ENCODE measurements at places on chromosomes 6 and 20.

DNA sequence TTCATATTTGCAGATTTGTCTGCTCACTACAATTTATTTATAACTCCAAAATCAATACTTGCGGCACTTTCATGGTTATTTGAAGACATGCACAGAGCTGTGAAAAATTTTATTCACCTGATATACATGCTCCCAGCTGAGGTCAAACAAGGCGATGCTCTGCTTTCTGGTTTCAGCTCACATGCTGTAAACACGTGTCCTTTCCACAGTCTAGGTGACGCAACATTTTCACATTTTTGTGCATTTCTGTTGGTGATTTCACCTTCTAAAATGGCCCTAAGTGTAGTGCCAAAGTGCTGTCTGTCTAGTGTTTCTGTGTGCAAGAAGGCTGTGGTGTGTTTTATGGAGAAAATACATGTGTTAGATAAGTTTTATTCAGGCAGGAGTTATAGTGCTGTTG, 650.5 kb downstream of the RNF144B start:
- no peak for DNase-seq

GRCh38 chr6:32852844-32853540, 512 bp downstream of the TAP1 start:
- DNase-seq = no peak

DNA sequence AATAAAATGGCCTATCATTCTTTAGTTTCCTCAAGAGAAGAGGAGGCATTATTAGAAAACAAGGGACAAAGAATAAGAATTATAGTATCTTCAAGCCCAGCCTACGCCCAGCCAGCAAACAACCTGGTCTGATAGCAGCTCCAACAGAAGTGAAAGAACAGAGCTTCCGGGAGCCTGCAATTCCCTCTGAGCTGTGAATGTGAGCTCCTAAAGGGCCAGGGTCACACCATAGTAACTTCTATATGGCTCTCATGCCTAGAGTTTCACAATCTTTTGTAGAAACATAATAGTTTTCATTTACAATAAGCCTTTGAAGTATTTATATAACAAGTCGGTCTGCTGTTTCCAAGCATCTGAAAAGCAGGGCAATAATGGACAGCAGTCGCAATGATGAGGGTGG, 116.5 kb downstream of the SMLR1 start:
- no peak for DNase-seq

- DNase-seq = no peak
These were observed 305.4 kb downstream of the CDKAL1 start for GRCh38 chr6:20839630-20840029.

GRCh38 chr20:1324598-1325172, 4.3 kb downstream of the SDCBP2 start:
- no peak for DNase-seq

- DNase-seq = no peak
These were observed 51.3 kb downstream of the FAM120B start for GRCh38 chr6:170357812-170358211.

DNA sequence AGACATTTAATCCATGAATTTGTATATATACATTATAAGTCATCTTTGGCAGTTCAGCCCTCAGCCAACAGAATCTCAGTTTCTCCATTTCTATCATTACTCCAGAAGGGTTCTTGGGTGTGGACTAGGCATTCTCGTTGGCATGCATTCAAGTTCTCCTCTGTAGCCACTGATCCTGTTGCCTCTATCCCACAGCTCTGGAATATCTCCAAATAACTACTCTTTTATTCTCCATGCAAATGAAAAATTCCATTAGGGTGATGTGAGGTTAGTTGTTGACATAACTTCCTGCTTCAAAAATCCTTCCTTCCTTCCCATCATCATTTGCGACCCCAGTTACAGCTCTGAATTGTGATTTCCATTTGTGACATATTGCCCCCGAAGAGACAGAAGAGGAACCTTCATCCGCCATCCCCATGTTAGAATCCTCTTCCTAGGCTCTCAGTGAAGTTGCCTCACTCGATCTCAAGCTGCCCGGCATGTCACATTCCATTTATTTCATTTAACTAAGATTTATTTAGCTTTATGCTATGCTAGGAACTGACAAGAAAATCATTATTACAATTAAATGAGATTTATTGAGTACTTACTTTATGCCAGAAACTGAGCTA, 93.7 kb upstream of the EDN1 start:
- no peak for DNase-seq

DNA sequence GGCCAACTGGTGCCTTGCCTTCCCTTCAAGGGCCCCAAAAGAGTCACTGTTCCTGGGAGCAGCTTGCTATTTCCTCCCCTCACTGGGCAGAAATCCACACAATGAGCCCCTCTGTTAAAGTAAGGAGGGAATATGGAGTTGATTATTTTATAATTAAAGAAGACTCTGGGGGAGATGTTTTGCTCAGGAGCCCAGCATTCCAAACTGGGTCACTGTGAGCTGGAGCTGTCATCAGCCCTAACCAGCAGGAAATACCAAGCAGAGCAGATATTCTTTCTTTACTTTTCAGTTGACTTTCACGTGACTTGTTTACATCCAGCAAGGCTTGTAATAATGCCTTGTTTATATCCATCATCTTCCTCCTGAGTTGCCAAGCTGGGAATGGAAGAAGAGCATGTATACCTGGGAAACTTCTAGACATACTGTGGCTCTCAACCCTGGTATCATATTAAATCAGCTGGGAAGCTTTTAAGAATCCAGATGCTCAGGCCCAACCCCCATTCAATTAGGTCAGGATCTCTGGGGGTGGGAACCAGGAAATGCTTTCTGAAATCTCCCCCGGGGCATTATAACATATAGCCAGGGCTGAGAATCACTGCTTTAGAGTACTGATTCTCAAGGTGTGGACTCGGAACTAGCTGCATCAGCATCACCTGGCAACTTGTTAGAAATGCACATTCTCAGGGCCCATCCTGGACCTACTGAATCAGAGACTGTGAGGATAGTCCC, 175.6 kb upstream of the MYLIP start:
- no peak for DNase-seq

GRCh38 chr6:45886776-45887175, 128.9 kb downstream of the CLIC5 start:
- DNase-seq = no peak

DNA sequence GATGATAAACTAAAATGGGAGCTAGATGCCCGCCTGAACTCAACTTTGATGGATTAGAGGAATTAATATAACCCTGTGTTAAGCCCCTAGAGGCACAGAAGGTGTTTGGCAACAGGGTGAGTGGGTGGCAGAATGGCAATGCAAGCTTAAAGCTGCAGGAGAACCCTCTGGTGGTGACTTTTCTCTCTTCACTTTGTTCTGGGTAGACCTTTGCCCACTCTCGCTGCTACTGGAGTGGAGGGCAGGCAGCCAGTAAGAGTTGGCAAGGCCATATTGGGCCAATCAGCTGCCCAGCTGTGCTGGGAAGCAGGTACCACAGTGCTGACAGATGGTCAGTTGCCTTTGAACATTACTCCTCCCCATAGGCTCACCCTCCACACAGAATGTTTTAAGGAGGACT, 468.2 kb downstream of the MMUT start:
- DNase-seq = no peak

GRCh38 chr6:83702749-83703148, 6.2 kb downstream of the SNAP91 start:
- DNase-seq = no peak

DNA sequence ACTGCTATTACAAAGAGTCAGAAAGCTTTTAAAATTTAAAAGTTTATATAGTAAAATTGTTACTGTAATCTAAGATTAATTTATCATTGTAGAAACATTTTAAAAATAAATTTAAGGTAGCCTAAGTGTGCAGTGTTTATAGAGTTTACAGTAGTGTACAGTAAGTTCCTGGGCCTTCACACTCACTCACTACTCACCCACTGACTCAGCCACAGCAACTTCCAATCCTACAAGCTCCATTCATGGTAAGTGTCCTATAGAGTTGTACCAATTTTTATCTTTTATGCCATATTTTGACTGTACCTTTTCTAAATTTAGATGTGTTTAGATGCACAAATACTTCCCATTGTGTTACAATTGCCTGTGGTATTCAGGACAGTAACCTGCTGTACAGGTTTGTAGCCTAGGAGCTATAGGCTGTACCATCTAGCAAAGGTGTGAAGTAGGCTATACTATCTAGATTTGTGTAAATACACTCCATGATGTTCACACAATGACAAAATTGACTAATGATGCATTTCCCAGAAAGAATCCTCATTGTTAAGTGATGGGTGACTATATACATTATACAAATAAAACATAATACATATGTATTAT, 10.2 kb upstream of the TMEM170B start:
- no peak for DNase-seq

GRCh38 chr6:151196555-151196954, 43.2 kb upstream of the AKAP12 start:
- no peak for DNase-seq

- DNase-seq = no peak
These were observed 280.2 kb upstream of the FOXQ1 start for GRCh38 chr6:1031720-1032119.

- no peak for DNase-seq
These were observed 26.4 kb downstream of the ARMC2 start for GRCh38 chr6:108874470-108875160.

- DNase-seq = no peak
These were observed 2.3 kb downstream of the FKBP5 start for GRCh38 chr6:35686436-35686835.

DNA sequence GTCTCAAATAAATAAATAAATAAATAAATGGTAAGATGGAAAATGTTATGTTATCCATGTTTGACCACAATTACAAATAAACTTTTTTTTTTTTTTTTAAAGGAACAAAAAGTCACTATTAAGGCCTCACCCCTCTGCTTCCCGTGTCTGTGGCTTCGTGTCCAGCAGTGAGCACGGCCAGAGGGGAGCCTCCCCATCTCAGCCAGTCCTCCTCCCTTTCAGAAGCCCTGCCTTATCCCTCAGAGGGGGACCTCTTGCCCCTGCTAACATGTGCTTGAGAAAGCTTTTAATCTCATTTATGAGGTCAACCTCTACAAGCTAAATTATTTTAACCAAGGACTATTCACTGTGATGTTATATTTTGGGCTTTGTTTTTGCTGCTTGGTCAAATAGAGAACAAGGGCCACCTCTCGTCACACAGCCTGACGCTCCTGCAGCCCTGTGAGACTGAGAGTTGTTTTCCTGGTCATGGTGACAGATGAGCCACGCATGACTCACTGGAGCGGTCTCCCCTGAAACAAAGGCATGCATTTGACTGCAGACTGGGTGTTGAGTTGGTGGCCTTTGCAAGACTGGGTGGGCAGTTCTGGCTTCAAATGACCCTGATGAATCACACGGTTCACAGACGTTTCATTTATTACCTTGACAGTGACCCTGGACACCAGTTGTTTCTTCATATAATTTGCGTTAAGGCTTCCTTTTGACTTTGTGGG, 131.8 kb downstream of the TIAM2 start:
- no peak for DNase-seq

DNA sequence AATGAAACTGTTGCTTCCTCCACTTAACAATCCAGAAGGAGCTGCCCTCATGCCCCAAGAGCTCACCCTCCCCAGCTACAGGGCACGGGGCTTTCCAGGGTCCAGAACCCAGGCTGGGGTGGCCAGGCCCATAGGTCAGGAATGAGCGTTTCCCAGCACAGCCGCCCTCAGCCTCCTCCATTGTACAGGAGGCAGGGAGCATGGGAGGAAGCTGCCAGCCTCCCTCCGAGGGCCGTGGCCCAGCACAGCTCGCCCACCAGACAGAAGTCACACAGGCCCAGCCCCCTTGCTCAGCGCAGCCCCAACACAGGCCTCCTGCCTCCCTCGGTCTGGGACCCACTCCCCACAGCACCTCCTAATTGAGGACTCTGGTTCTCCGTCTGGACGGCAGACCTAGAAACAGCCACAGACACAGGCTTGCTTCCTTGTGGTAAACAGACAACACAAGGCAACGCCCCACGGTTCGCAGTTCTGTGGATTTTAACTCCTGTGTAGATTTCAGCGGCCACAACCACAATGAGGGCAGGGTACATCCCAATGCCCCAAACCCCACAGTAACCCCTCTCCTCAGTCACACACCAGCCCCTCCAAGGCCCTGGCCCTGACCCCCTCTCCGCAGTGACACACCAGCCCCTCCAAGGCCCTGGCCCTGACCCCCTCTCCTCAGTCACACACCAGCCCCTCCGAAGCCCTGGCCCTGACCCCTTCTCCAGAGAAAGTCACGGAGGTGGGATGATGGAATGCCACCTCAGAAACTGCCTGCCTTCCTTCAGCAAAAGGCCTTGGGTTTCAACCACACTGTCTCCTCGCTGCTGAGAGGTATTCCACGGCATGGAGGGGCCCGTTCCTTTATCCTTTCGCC, 173.5 kb downstream of the DLL1 start:
- no peak for DNase-seq

DNA sequence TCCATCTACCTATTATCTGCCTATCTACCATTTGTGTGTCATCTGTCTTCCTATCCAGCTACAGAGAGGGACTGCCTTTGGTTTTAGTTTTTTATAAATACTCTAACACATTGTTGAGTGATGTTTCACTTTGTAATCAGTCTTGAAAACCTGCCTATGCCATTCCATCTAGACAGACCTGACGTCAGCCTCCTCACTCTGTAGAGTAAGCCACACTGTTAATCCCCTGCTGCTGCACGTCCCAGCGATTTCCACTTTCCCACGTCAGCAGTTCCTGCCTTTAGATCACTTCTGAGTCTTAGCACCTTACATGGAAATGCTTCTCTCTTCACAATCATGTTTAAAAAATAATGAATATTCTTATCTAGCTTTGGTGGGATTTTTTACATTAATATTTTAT, 54.8 kb downstream of the PLG start:
- no peak for DNase-seq

GRCh38 chr6:149942461-149942829, 631 bp downstream of the ULBP2 start:
- no peak for DNase-seq

GRCh38 chr6:88141561-88142296, 24.4 kb downstream of the CNR1 start:
- DNase-seq = no peak

GRCh38 chr6:151475653-151476523, 17.9 kb upstream of the CCDC170 start:
- no peak for DNase-seq

GRCh38 chr6:163789199-163789810, 374.8 kb downstream of the QKI start:
- DNase-seq = no peak

DNA sequence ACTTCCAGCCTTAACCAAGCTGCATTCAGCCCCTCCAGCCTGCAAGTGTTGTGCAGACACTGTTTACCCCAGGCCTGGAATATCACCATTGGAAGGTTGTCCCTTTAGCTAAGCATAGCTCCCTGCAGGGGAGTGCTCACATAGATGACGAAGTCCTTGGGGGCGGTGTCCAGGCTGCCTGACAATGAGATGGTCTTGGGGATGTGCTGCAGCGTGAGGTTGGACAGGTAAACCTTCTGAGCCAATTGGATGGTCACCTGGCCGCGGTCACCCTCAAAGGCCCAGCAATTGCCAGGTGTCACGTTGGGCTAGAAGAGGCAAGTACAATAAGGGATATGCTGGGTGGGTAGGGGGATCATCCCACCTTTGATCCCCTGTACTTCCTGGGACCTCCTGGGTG, 18.6 kb downstream of the SUN5 start:
- DNase-seq = no peak
